ENCODE measurements at places on chromosomes 2 and 18.
A peak's percentile ranks its signal among the peaks of the same experiment; 100 is the strongest.

- DNase-seq, result no peak
These were observed 55.9 kb downstream of the GRB14 start for GRCh38 chr2:164565359-164565758.

- peak; percentile 70 for DNase-seq
These were observed 109.0 kb upstream of the STPG4 start for GRCh38 chr2:47264143-47264542.

- peak; percentile 94 for DNase-seq
These were observed 3.0 kb upstream of the SKOR2 start for GRCh38 chr18:47254341-47254939.

- no peak for DNase-seq
These were observed 20.8 kb upstream of the ATIC start for GRCh38 chr2:215290980-215291599.

DNA sequence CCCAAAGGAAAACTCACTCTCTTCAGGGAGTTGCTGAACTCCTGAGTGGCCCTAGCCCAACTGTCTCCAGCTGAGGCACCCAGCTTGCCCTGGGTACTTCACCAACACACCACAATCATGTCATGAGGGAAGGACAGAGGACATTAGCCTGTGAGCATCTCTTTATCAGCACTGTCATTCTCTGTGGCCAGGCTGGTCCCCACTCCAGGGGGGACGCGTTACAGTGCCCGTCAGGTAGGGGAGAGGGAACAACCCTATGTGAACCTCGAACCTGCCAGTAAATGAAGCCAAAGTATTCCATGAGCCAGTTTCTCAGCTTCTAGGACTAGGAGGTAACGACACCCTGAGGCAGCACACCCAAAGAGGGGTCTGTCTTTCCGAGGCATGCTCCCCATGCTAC lies 94.9 kb upstream of the MGAT4A start:
- DNase-seq, result no peak

DNA sequence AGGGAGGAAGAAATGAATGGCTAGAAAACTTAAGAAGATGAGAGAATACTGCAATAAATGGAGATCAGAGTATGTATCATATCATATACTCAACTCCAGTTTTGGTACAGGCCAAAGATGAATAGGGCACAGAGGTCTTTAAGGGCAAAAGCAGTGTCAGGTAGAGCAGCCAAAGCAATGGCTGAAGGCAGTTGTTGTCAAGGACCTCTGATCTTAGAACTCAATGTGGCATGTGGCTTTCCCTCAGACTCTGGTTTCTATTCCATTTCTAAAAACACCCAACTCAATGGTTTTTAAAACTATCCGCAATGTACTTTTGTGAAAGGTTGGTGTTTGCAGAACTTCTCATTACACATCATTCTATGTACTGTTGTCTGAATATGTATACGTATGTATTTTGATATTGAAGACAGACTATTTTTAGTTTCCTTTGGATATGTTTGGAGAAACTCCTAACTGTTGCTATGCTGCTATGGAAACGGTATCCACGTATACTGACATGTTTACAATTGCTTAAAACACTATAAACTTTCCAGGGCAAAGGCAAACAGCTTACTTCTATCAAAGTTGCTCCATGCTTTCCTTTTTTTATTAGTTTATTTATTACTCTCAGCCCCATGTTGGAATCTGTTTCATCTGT lies 58.1 kb upstream of the PELI1 start:
- peak; percentile 39 for DNase-seq

GRCh38 chr18:62788876-62789275 lies 73.5 kb downstream of the PHLPP1 start:
- no peak for DNase-seq

DNA sequence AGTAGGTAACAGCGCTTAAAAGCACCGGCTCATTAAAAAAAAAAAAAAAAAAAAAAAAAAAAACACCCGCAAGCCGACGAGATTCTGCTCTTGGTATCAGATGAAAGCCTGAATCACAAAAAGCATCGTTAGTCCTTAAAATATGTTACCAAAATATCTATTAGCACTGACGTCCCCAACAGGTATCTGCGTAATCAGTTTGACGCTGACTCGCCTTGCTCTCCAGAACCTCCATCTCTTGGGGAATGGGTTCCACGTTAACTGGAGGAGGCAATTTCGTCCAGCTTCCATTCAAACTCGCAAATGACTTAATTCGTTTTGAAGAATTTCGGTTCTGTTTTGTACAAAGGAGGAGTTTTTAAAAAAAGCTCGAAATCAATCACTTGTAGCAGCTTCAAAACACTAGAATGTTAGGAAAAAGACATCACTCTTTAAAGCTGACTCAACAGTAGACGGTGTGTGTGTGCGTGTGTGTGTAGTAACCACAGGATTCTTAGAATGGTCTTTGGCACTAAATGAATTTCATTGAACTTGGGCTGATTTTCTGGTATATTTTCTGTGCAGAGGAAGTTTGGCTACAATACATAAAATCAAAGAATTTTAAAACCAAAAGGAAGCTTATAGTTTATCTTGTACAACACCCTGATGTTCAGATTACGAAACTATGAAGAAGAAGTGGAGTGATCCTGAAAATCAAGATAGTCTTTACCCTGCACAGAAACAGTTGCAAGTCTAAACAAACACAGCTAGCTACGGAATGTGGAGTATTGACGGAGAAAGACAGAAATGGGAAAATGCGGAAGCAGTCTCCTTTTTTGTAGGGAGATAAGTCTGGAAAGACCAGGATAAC lies 1.1 kb upstream of the PGAP1 start:
- peak; percentile 36 for DNase-seq

- peak; percentile 75 for DNase-seq
These were observed 545 bp downstream of the GTF3C2 start for GRCh38 chr2:27356056-27356381.

DNA sequence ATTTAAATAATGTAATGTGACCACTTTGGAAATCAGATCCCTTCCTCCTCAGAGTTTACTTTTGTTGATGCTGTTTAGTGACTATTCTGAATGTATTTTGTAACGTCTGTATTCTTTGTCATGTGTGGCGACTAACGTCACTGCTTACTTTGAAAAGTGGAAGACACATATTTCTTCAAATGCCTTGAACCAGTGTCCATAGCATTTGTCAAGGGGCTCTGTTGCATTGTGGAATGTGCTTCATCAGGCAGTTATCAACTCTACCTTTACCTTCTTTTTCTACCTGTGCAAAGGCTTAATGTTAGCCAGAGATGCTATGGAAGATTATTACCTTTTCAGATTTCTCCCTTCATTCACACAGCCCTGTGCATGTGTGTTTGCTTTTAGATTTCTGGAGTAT lies 162.4 kb downstream of the ZNF407 start:
- no peak for DNase-seq

All from GM23338 (cell line).